Lower lobe of right lung (tissue), 2 donors: ENCODE measurements at places on chromosomes 2 and 18.
A peak's percentile ranks its signal among the peaks of the same experiment; 100 is the strongest.

GRCh38 chr2:53640466-53640865 is 127.1 kb upstream of the CHAC2 start:
- no peak for DNase-seq

DNA sequence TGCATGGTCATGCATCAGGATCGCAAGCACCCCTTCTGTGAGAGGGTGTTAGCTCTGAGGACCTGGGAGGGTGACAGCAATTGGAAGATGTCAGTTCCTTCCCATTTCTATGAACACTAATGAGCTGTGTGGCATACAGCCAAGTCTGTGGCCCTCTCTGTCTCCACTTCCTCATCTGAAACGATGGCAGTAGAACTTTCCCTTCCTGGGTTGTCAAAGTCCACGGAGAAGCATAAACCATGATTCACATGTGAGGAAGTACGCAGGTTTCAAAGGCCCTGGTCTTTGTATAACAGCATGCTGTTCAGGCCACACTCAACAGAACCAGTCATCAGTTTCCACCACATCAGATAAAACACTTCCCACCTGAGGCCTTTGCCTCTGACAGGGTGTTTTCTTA is 167.4 kb upstream of the RAB6C start:
- peak; percentile 75 for DNase-seq

DNA sequence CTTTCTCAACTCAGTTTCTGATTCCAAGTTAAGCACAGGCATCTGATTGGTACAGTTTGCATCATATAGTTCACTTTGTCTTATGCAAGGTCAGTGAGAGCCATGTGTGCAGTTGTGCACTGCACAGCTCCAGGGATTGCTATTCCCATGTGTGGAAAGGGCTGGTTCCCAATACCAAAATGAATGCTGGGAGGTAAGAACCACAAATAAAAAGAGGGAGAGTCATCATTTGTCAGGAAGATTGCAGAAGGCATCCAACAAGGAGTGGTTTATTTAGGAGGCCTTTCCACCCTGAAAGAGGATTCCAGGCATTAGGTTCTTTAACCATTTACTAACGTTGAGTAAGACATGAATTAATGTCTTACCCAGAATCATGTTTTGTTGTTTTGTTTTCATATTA is 141.2 kb upstream of the ST6GAL2 start:
- no peak for DNase-seq

DNA sequence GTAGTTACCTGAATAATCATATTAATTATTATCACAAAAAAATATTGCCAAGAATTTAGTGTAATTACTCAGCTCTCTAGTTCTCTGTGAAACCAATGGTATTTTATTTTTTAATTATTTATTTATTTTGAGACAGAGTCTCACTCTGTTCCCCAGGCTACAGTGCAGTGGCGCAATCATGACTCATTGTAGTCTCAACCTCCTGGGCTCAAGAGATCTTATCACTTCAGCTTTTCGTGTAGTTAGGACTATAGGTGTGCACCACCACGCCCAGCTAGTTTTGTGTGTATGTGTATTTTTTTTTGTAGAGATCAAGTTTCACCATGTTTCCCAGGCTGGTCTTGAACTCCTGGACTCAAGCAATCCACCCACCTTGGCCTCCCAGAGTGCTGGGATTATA is 440.4 kb upstream of the CDH20 start:
- no peak for DNase-seq

DNA sequence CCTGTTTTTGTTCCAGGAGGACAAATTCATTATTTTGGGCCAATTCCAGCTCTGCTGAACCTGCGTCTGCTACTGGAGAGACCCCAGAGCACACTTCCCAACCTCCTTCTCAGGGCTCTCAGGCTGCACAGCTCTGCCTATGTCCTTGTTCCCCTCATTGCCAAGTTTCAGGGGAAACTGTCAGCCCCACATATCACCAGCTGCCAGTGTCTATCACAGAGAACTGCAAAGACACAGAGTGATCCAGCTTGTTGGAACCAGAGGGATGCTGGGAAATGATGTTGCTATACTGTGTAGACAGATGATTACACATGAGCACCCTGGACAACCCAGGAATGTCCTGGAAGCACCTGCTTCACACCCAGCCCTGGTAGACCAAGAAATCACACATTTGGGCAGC is 67.4 kb upstream of the TMEM247 start:
- DNase-seq = no peak

DNA sequence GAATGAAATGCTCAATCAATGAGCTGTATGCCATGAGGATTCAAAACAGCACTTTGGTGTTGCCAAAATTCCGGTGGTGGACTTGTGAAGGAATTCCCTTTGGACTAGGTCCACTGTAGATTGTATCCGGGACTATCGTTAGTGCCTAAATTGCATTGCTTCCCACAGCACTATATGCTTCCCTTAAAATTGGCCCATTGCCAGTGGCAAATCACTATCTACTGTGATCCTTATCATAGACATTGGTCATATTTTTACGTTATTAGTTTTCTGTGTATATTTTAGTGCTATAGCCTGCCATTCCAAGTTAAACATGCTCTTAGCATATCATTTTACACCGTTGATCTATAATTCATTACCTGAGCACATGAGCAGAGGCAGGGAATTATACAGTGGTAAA is 1.7 kb downstream of the PJVK start:
- DNase-seq = no peak

- peak; percentile 20 for DNase-seq
Measured at GRCh38 chr2:10053351-10053750, 10.0 kb downstream of the KLF11 start.

- DNase-seq = no peak
Measured at GRCh38 chr18:28120828-28121515, 56.0 kb downstream of the CDH2 start.

GRCh38 chr2:224127871-224128501 is 88.9 kb upstream of the SERPINE2 start:
- no peak for DNase-seq

DNA sequence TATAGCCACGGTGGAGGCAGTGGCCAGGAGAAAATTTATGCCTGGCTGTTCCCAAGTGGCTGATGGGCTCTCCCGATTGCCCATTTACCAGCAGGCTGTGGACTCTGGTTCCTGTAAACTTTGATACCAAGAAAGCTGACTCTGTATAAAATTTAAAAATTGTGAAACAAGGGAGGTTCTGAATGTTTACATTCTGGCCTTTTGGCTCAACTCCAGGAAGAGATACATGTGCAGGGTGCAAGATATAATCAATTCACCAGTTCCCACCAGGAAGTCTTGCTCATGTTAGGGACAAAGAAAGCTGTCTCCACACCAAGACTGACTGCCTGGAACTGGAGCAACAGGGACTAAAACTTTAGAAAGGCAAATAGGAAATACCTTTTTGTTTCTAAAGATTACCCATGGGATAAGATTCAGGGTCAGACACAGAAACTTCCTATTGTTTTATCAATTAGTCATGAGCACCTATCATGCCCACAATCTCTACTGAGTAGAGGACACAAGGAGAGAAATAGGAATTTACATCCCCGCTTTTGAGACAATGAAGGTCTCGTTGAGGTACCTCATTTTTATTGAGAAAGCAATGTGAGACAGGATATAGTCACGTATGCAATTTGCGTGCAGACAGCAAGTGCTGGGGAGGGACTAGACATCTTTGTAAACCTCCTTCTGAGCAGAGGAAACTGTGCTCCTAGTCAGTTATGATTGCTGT is 123.5 kb downstream of the LIPG start:
- DNase-seq = no peak

- no peak for DNase-seq
Measured at GRCh38 chr2:218423584-218423983, 4.7 kb downstream of the VIL1 start.

GRCh38 chr2:208183526-208183925 is 6.3 kb downstream of the C2orf80 start:
- DNase-seq = peak; percentile 57

- DNase-seq = peak; percentile 24
Measured at GRCh38 chr2:10264506-10265328, 38.0 kb upstream of the HPCAL1 start.

DNA sequence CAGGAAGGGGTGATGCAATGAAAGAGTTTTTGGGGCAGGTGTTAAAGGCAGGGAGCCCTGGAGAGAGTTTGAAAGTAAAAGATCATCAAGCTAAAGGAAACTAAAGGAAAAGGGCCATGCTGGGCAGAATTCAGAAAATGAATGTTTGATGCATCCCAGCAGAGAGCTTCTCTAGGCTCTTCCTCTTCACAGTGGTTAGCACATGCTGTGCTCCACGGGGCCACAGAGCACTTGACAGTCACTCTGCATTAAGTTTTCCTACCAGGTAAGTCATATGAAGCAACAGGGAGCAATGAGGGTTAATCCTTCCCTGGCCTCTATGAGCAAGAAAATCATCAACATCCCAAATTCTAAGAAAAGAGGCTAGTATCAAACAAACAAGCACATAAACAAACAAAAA is 895.2 kb downstream of the TRIB2 start:
- DNase-seq = no peak

GRCh38 chr2:239268549-239268948 is 132.3 kb downstream of the HDAC4 start:
- no peak for DNase-seq

DNA sequence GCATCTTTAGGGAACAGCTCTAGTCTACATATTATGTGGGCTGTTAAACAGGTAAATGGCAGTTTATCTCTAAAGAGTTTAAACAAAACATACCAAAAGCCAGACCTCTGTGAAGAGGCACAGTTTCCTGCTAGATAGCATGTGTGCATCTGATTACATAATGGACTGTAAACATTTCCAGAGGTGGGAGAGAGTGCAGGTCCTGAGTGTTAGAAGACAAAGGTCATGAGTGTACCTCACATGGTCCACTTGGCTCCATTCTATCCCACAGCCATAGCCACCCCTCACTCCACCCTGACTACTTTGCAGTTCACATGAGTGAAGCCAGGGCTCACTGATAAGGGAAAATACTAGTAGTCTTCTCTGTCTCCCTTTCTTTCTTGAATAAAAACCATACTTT is 233.4 kb downstream of the MTX2 start:
- no peak for DNase-seq

DNA sequence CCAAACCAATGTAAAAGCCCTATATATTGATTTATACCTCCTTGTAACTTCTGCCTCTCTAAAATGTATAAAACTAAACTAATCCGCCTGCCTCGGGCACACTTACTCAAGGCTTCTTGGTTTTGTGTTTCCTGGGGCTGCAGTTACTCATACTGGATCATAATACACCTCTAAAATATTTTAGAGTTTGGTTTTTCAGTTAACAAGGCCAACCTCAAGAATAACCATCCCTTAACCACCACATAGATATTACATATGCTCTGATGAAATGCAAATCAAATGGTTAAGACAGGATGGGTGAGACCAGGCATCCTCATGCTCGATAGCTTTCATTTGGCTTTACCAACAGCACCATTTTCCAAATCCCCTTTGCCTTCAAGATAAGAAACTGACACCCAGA is 46.4 kb downstream of the UXS1 start:
- no peak for DNase-seq

GRCh38 chr2:8263901-8264300 is 418.0 kb upstream of the ID2 start:
- no peak for DNase-seq

DNA sequence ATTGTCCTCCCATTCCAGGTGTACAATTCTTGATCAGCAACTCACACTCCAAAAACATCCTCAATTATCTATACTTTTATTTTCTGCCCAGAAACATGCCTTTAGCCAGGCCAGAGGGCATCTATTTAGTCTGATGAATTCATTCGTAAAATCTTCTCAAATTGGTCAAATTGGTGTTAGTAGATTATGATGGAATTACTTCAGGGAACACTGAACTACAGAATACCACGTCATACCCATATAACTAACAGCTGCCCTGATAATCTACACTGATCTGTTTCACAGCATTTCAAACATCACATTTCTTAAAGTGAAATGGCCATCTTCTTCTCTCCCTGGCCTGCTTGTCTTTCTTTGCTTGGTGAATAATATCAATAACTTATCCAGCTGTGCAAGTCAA is 841.4 kb downstream of the CPS1 start:
- DNase-seq = no peak

- DNase-seq = no peak
Measured at GRCh38 chr2:5067816-5068215, 624.4 kb upstream of the SOX11 start.
